ENCODE measurements at places on chromosomes 6 and 20.

- DNase-seq: no peak
Observed at GRCh38 chr6:36491378-36491965, 48.7 kb downstream of the KCTD20 start.

- no peak for DNase-seq
Observed at GRCh38 chr6:53065266-53066076, at the start of gene FBXO9. Gene FBXO9 (plus strand): TSS chr6:53065404. CDS start chr6:53065790, 386 bp downstream.

DNA sequence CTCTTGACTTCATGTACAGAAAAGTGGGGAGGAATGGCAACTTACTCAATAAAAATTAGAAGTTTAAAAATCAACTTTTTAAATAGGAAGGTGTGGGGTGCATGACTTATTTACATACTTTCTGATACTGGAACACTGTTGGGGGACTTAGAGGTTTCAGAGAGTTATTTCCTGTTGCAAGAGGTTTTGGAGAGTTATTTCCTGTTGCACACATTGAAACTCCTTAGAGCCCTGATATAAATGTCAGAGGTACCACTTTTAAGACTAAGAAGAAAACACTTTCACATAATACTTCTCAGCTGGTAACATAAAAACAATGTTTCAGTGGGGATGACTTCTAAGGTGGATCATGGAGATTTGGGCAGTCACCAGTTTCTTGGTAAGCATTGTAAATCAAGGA is 579.9 kb downstream of the MMUT start:
- DNase-seq: no peak

GRCh38 chr6:14010275-14010674 is 85.5 kb downstream of the RNF182 start:
- DNase-seq: no peak

DNA sequence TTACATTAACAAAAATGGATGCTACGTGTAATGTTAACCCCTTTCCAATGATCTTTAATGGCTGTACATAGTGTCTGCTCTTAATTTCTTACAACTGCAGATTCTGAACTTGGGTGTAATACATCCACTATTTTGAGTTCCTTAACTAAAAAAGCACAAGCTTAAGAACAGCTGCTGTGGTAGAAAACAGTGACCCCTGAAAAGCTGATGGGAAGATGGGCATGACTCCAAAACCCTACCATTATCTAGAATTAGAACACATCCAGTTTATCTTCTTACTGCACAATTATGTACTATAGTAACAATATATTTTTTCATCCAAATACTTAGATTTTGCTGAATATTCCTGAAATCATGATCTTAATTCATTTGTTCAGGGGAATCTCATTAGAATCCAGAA is 49.3 kb downstream of the LYRM4 start:
- no peak for DNase-seq

- no peak for DNase-seq
Observed at GRCh38 chr6:2222275-2222842, 23.0 kb downstream of the GMDS start.

GRCh38 chr6:12333128-12333527 is 43.0 kb downstream of the EDN1 start:
- no peak for DNase-seq

DNA sequence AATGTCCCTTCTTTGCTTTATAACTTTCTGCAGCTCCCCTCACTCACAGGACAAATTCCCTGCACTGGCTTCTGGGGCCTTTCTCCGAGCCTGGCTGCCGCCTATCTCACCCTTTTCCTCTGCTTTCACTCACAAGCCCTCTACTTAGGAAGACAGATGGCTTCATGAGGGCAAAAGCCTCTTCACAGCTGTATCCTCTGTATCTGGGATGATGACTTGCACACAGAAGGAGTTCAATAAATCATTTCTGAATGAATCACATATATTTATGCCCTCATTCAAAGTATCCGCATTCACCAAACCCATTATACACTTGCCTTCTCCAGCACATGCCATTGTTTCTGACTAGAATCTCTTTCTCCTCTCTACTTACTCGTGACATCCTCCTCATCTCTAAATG is 159.0 kb upstream of the RIPOR2 start:
- no peak for DNase-seq

- no peak for DNase-seq
Observed at GRCh38 chr6:148075352-148075751, 267.3 kb upstream of the SASH1 start.

- no peak for DNase-seq
Observed at GRCh38 chr20:57450419-57450818, 59.2 kb downstream of the RBM38 start.

DNA sequence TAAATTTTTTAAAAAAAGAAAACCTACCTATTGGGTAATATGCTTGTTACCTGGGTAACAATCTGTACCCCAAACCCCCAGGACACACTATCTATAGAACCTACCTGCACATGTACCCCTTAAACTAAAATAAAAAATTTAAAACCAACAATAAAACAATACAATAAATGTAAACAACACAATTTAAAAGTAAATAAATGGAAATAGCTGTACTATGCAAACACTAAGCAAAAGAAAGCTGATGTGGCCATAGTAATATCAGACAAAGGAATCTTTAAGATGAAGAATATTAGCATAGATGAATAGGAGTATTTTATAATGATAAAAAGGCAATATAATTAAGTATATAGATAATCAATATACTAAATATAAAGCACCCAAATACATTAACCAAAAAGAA is 50.3 kb downstream of the ROS1 start:
- no peak for DNase-seq

DNA sequence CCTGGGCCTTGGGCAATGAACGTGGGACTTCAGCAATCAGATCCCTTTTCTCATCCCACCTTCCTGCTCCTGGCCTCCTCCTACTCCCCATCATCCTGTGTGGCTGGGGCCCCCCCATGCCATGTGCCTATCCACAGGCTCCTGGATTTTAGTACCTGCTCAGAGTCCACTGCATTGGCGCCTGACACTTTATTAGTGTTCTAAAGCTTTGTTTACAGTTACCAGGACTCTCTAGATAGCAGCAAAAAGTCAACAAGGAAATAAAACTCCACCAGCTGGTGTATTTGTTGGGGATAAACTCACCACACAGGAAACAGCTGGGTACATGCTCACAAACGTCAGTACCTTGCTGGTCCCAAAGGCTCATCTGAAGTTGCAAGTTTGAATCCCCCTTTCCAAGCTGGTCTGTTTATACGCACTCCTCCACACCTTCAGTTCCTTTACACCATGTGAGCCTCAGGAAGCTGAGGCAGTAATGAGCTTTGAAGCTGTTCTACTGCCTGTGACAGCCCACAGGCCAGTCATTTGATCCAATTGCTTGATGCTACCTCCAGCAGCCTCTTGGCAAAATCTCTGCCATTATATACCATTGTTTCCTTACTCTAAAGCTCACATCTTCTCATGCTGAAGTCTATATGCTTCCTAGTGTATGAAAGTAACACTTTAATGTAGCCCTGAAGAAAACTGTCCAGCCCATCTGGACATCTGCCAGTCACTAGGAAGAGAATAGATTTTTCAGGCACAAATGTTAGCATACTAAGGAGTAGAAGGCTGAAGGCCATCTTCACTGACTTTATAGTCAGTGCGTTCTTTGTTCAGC is 76.6 kb downstream of the ANKEF1 start:
- peak; percentile 21 for DNase-seq

- no peak for DNase-seq
Observed at GRCh38 chr6:113672491-113673149, 184.5 kb upstream of the MARCKS start.

GRCh38 chr6:3306848-3307247 is 48.1 kb downstream of the PSMG4 start:
- no peak for DNase-seq

- no peak for DNase-seq
Observed at GRCh38 chr6:19438566-19439353, 398.4 kb upstream of the ID4 start.

DNA sequence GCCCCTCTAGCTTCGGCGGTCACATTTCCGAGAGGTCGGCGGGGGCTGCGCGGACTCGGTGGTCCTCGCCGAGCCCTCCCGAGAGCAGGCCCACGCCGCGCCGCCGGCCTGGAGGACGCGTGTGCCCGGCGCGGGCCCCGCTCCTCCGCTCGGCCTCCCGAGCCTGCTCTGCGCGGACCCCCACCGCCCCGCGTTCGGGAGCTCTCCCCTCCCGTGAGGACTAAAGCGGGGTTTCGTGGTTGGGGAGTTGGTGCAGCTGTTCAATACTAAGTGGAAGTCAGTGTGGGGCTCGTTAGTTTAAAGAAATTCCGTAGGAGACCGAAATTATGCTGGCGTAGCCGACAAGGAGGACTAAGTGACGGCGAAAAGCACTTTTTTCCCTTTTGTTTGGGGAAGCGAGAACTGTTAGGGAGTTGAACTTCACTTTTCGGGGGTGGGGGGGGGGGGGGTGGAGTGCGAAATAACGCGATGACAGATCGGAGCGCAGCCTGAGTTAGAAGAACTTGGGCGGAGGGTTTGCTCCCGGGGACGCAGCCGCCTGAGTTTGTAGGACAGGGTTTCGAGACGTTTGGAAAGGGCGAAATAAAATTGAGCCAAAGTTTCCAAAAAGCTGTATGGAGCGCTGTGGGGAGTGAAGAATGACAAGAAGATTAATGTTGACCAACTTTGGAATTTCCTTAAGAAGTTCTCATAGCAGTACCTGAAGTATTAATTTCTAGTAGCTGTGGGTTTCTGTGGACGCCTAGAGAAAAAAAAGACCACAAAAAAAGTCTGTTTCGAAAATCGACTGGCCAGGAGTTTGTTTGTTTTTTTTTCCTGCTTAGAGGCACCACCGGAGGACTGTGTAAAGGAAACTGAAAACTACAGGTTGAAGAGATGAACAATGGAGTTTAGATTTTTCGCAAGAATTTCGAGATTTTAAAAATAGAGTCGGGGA is 1.4 kb downstream of the QKI start:
- no peak for DNase-seq

GRCh38 chr6:87082160-87082721 is 12.7 kb downstream of the CGA start:
- DNase-seq: no peak

GRCh38 chr20:34643928-34644327 is 33.0 kb downstream of the PIGU start:
- DNase-seq: no peak

GRCh38 chr6:104908031-104908887 is 48.5 kb upstream of the HACE1 start:
- no peak for DNase-seq

DNA sequence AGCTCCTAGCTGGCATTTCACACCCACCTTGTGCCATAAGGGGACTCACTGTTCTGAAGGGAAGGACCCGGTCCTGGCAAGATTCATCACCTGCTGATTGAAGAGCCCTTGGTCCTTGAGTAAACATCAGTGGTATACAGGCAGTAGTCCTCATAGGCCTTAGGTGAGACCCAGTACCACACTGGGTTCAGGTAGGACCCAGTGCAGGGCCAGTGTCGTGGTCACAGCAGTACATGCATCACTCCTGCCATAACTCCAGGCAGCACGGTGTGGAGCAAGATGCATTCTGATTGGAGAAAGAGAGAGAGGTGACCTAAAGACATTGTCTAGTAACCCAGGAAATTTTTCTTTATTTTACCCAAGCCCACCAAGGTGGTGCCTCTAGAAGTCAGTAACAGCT is 49.1 kb upstream of the THBS2 start:
- no peak for DNase-seq

DNA sequence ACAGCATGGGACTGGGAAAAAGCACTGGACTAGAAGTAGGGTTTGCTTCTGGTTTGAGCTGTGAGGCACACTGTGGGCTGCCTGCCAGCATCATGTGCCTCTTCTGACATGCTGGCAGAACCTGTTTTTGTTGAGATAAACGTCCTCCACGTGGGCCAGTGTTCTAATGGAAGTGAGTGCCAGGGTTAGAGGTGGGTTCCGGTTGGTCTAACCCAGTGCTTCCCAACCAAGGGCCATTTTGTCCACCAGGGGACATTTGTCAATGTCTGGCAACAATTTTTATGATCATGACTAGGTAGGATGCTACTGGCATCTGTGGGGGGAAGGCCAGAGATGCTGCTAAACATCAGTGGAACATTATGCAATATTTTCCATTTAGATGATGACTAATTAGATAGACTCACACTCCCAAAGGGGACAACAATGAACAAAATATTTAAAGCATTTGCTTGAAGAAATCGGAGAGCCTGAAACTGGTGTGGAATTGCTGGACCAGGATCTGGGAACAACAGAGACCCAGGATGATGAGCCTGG is 7.8 kb upstream of the APMAP start:
- no peak for DNase-seq

- DNase-seq: no peak
Observed at GRCh38 chr20:4956200-4956810, 45.0 kb downstream of the SLC23A2 start.

GRCh38 chr20:24782801-24783630 is 166.1 kb upstream of the CST7 start:
- no peak for DNase-seq

DNA sequence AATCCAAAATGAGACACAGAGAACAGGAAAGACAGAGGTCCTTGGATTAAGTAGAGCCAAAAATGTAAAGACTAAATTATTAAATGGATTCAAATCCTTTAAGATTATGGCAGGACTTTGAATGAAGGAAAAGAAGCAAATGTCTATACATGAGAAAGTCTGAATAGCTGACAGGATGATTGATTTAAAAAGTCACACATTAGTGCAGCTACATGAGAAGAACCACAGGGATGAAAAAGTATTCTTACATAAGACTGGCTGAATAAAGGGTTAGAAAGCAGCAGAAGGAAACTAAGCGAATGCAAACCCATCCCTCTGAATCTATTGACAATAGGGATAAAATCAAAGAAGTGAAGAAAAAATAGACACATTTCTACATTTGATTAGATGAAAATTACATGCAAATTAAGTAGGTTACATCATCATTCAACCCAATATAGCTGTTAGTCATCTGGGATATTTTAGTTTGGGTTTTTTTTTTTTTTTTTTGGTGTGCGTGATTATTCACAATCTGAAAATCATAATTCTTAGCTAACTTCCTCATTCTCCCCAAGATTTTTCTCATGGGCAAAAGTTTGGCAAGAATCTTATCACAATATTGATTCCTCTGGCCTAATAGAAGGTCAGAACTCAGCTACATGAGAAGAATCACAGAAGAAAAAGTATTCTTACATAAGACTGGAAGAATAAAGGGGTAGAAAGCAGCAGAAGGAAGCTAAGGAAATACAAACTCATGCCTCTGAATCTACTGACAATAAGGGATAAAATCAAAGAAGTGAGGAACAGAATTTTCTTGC is 845.4 kb downstream of the HACE1 start:
- no peak for DNase-seq

DNA sequence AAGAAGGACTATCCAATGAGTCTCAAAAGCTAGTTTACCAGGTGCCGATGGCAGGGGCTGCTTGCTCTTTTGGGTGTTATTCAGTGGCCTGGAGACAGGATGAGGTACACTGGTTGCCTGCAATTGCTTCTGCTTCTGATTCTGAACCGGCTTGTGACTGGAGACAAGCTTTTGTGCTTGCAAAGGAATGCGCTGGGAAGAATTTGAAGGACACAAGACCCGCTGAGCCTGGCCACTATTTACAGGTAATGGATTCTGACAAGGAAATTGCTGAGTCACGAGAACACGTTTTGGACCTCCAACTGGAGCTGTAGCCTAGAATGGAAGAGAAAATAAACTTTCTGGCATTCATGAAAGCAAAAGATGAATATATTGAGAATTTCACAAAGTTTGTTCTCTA is 5.8 kb downstream of the AURKA start:
- DNase-seq: no peak

Measured in NCI-H2107 (cell line).